ENCODE measurements at places on chromosomes 3 and 15. TPM values are rescaled to one million over a fixed set of nuclear protein-coding genes. Genes with fewer than 3 reads are reported as not detected.

The TCAIM gene
- total RNA-seq, result 40.6 TPM

The IQCF5 gene
- total RNA-seq, result not detected

The FGD5 gene
- 23.2 TPM for total RNA-seq

The PROK2 gene
- not detected for total RNA-seq

The GNAT1 gene
- total RNA-seq, result not detected

The SERPINI2 gene
- 0.55 TPM for total RNA-seq

The SCAANT1 gene
- total RNA-seq, result not detected

The PLCH1 gene
- total RNA-seq, result 7.8 TPM

The HIGD2B gene
- not detected for total RNA-seq

Data from ureter (tissue), 1 donor.